Calu3 (cell line): ENCODE measurements at places on chromosomes 12 and 14. TPM values are rescaled to one million over a fixed set of nuclear protein-coding genes. Genes with fewer than 3 reads are reported as not detected.

The SPTLC2 gene
- total RNA-seq, result 45.5 and 45.9 TPM in 2 replicates

DNA sequence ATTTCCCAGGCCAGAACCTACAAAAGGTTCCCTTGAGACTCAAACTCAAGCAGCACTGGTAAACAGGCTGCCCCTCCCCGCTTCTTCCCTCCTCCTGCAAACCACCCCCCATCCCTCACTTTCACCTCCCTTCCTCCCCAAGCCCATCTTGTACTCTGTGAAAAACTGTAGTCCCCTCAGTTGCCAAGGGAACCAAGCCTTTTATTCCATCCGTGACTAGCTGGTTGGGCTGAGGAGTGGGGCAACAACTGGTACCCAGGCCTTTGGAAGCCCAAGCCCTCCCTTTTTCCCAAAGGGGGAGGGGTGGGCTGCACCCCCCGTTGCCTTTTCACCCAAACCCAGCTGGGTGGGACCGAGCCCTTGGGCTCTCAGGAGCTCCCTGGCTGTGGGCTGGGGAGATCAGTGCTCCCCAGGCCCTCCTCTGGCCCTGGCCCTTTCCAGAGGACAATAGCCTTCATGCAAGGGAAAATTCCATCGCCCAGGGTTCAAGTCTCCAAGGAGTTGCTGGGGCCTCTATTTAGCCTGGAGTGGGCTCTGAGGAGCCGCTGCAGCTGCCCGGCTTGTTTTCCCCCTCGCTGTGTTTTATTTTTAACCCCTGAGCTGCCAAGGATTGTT is 61.9 kb downstream of the ZFP36L1 start:
- no peak for DNase-seq
- H3K36me3 ChIP-seq, result no peaks in the 10 kb centered on the region
- H3K4me1 ChIP-seq, result no peaks in the 10 kb centered on the region
- no peak overlapping the region for H3K4me3 ChIP-seq

The IRAK3 gene
- 7.8 and 12.0 TPM in 2 replicates for total RNA-seq

DNA sequence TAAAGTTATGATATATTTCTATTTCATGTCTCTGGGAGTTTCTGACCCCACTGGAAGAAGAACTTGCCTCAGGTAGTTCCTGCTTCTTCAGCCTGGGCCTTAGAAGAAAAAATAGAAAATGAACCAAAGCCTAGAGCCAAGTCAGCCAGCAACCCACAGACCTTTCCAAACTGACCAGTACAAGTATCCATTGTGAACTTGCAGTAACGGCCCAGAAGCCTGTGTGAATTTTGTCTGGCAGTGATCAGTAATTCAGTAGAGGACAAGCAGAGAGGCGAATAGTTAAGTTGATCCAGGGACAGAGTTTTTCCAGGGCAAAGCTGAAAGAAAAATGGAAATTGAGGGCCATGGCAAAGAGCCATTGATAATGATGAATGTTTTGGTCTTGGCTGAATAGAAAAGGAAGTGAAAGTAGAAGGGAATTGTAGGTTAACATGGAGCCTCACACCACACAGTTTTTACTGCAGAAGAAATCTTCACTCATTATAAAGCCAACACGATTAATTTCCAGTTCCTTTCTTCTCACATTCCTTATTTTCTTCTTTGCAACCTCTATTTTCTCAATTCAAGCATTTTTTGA is 311.8 kb downstream of the BTG1 start:
- no peaks in the 10 kb centered on the region for H3K4me1 ChIP-seq
- no peaks in the 10 kb centered on the region for H3K36me3 ChIP-seq
- H3K4me3 ChIP-seq, result no peak overlapping the region
- no peaks in the 10 kb centered on the region for H3K27me3 ChIP-seq
- no peak overlapping the region for H3K27ac ChIP-seq
- no peak for DNase-seq

GRCh38 chr12:89414322-89414721 is 62.0 kb upstream of the DUSP6 start:
- H3K4me1 ChIP-seq, result peaks cover 16% of the 10 kb centered on the region
- H3K27me3 ChIP-seq, result no peaks in the 10 kb centered on the region
- H3K36me3 ChIP-seq, result peaks cover 6% of the 10 kb centered on the region
- H3K27ac ChIP-seq, result no peak overlapping the region
- no peak for DNase-seq

The ADGRD1 gene
- not detected in 2 replicates for total RNA-seq

The KCNC2 gene
- not detected in 2 replicates for total RNA-seq

The MYO1H gene
- not detected in 2 replicates for total RNA-seq

DNA sequence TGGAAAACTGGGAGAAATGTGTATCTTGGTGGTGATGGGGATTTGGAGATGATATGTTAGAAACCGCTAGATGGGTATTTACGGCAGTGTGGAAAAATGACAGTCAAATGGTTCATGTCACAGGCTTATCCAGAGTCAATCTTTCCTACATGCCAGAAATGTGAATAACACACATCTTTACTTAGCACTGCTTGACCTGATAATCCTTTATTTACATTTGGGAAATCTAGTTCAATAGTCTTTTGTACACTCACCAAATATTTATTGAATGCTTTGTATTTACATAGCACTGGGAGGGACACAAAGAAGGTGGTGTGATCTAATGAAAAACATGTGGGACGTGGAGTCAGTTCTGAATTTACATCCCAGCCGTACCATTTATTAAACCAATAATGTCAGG is 208.2 kb downstream of the DIO2 start:
- no peak for DNase-seq
- no peaks in the 10 kb centered on the region for H3K36me3 ChIP-seq
- no peak overlapping the region for H3K27ac ChIP-seq
- peaks cover 12% of the 10 kb centered on the region for H3K4me1 ChIP-seq
- H3K27me3 ChIP-seq, result no peaks in the 10 kb centered on the region
- H3K4me3 ChIP-seq, result no peak overlapping the region

GRCh38 chr12:56152132-56152755 is at the start of gene MYL6B:
Gene MYL6B (plus strand): TSS chr12:56152587. CDS start chr12:56153919, 1,332 bp downstream.
- peaks cover 45% of the 10 kb centered on the region for H3K36me3 ChIP-seq
- DNase-seq, result peak; percentile 95
- H3K27ac ChIP-seq, result peak within 1 kb of the TSS; percentile 78
- no peaks in the 10 kb centered on the region for H3K27me3 ChIP-seq
- H3K4me3 ChIP-seq, result peak within 1 kb of the TSS; percentile 73

The CALM1 gene
- total RNA-seq, result 236 and 242 TPM in 2 replicates

The LRP1 gene
- 12.4 and 16.6 TPM in 2 replicates for total RNA-seq

The PTPRB gene
- total RNA-seq, result 43.2 and 44.5 TPM in 2 replicates

DNA sequence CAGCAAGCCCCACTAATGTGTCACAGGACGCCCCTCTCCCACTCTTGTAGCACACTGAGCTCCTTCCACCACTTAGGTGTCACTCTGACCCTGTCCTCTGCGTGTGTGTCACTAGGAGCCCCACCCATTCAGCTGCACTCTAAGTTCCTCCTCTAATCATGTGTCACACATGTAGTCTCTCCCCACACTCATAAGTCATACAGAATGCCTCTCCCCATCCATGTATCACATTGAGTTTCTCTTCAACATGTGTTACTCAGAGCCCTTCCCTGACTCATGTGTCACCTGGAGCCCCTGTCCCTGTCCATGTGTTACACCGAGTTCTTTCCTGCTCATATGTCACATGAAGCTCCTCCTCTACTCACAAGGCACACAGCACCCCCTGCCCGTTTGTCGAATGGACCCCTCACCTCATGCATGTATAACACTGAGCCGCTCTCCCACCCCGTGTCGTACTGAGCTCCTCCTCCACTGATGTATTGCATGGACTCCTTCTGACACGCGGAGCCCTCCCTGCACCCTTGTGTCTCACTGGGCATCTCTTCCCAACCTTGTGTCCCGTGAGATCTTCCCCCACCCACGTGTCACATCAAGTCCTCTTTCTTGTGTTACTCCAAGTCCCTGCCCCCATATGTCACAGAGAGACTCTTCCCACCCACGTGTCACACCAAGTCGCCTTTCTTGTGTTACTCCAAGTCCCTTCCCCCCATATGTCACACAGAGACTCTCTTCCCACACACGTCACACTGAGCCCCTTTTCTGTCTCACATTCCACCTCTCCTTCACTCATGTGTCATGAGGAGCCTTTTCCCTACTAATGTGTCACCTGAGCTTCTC is 31.0 kb downstream of the RTL1 start:
- H3K27ac ChIP-seq, result no peak overlapping the region
- H3K4me3 ChIP-seq, result no peak overlapping the region
- peaks cover 17% of the 10 kb centered on the region for H3K4me1 ChIP-seq
- H3K27me3 ChIP-seq, result no peaks in the 10 kb centered on the region
- H3K36me3 ChIP-seq, result no peaks in the 10 kb centered on the region
- DNase-seq, result no peak

DNA sequence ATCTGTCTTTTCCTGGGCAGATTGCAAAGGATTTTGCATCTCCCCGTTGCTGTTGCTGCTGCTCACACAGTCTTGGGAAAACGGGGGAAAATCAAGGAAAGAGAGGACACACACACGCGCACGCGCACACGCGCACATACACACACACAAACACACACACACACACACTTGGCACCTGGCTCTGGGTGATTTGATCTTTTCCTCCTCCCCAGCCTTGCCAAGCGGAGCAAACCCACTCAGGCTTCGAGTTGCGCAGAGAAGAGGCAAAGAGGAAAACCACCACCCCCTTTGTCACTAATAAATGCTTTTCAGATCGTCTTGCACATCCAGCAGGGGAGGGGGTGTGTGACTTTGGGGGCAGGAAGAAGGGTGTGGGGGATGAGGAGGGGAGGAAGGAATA is 965 bp upstream of the NOS1 start:
- no peak for DNase-seq
- H3K36me3 ChIP-seq, result no peaks in the 10 kb centered on the region
- H3K4me3 ChIP-seq, result no peak overlapping the region
- no peak overlapping the region for H3K27ac ChIP-seq
- peaks cover 69% of the 10 kb centered on the region for H3K27me3 ChIP-seq

The SLC16A7 gene
- 51.3 and 58.6 TPM in 2 replicates for total RNA-seq

DNA sequence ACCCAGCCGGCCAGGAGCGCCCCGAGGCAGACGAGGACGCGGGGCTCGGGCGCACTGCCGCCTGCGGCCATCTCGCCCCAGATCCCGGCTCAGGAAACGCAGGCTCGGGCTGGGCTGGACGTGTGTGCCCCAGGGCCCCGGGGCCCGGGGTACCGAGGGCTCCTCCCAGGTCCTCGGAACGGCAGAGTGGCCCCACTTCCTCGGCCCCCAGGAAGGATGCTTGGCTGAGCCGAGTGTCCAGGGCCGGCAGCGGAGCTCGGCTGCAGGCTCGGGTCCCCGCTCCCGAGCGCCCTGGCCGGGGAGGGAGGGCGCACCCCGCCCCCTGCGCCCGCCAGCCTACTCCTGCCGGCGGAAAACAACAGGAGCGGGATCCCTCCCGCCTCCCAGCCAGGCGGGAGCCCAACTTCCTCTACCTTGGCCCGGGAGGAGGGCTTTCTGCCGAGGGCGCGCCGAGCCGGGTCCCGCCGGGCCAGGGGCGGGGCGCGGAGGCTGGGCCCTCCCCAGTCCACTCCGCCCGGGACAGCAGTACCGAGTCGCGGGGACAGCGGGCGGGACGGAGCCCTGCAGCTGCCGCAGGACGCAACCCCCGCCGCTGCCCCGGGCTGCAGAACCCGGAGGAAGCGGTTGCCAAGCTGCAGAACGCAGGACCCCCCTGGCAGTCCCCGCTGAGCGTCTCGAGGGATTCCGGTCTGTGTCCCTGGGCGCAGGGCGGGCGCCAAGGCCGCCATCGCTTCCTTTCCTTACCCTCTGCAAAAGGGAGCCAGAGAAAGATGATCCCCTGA is at the start of gene VSIG10:
Gene VSIG10 (minus strand): TSS at position 411 of the 782 bp plus-strand sequence. CDS start 340 bp downstream, at position 71.
- DNase-seq, result peak; percentile 87
- H3K4me3 ChIP-seq, result peak within 1 kb of the TSS; percentile 77
- H3K27ac ChIP-seq, result peak within 1 kb of the TSS; percentile 64
- H3K4me1 ChIP-seq, result peaks cover 41% of the 10 kb centered on the region
- H3K36me3 ChIP-seq, result peaks cover 26% of the 10 kb centered on the region
- H3K27me3 ChIP-seq, result no peaks in the 10 kb centered on the region

DNA sequence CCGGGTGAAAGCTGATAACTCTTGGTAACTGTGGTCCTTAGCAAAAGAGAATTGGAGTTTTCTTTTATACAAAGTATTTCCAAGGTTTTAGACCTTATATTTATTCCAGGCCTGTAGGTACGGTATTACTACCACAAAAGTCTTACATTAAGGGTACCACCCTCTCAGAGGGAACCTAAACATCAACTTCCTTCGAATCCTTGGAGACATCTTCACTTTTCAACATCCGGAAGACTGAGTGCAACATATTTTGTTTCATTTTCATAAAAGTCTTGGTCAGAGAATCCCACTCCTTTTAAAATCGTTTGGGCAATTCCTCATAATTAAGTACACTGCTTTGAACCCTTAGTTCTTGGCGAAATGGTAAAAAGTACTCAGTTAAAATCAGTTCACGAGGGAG is 1.2 kb downstream of the CNOT2 start:
- no peak for DNase-seq
- H3K36me3 ChIP-seq, result peaks cover 45% of the 10 kb centered on the region
- peak overlapping the region; percentile 95 for H3K27ac ChIP-seq

DNA sequence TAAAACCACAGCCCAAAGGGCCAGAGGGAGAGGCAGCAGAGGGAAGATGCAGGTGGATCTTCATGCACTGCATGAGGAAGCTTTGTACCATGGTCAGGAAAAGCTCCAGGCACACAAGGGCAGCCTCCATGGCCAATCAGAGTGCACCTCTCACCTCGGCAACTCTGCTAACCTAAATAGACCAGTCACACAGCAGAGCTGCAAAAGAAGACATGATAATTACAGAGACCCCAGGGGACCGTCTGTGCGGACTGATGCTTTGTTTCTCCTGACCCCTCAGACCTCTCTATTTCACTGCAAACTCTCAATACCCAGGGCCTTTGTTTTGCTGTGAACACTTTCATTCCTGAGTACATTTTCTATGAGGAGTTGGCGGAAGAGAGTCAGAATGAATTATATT is 10.7 kb upstream of the TCL1B start:
- no peak overlapping the region for H3K27ac ChIP-seq
- H3K27me3 ChIP-seq, result peaks cover 87% of the 10 kb centered on the region
- DNase-seq, result no peak
- no peaks in the 10 kb centered on the region for H3K4me1 ChIP-seq
- no peak overlapping the region for H3K4me3 ChIP-seq

GRCh38 chr14:39367387-39367751 is 64.9 kb downstream of the FBXO33 start:
- H3K4me1 ChIP-seq, result peaks cover 9% of the 10 kb centered on the region
- no peaks in the 10 kb centered on the region for H3K27me3 ChIP-seq
- H3K4me3 ChIP-seq, result no peak overlapping the region
- no peak overlapping the region for H3K27ac ChIP-seq
- H3K36me3 ChIP-seq, result peaks cover 9% of the 10 kb centered on the region
- DNase-seq, result no peak

The RSRC2 gene
- 84.0 and 86.9 TPM in 2 replicates for total RNA-seq

GRCh38 chr12:71780237-71780822 is 25.7 kb downstream of the RAB21 start:
- no peaks in the 10 kb centered on the region for H3K27me3 ChIP-seq
- H3K36me3 ChIP-seq, result peaks cover 32% of the 10 kb centered on the region
- peak; percentile 66 for DNase-seq
- H3K27ac ChIP-seq, result peak overlapping the region; percentile 37
- no peaks in the 10 kb centered on the region for H3K4me1 ChIP-seq

- H3K4me1 ChIP-seq, result no peaks in the 10 kb centered on the region
- no peaks in the 10 kb centered on the region for H3K36me3 ChIP-seq
- no peak overlapping the region for H3K27ac ChIP-seq
- no peak for DNase-seq
- H3K4me3 ChIP-seq, result no peak overlapping the region
Observed at GRCh38 chr12:81968421-81968820, 209.3 kb upstream of the PPFIA2 start.
